ENCODE measurements at places on chromosomes 16 and 17.

DNA sequence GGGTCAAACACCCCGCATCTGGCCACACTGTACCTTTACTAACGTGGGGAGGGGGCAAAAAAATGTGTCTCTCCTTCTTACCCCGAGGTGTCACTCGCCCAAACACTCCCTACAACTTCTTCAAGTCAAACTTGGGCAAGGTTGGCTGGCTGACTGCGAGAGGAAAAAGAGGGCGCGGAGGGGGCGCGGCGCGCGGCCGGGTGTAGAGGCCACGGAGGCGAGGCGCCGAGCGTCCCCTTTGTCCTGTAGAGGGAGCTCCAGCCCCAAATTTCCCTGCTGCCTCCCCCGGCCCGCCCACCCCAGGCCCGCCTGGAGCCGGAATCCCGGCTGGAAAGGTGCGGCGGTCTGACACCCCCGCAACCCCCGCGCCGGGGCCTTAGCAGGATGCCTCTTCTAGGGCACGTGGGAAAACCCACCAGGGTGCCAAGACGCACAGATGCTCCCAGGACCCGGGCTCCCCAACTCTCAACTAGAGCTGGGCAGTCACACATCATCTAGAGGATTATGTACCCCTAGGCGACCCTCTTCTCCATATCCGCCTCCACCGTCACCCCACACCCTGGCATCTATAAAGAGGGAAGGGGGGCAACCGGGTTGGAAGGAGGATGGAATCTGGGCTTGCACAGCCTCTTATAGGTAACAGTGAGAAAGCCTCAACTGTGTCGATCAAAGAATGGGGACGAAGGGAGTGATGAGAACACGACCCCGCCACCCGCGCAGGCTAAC, 4.2 kb downstream of the IRX3 start:
- DNase-seq, result no peak

GRCh38 chr16:69522041-69522578, 43.7 kb upstream of the NFAT5 start:
- DNase-seq, result no peak

DNA sequence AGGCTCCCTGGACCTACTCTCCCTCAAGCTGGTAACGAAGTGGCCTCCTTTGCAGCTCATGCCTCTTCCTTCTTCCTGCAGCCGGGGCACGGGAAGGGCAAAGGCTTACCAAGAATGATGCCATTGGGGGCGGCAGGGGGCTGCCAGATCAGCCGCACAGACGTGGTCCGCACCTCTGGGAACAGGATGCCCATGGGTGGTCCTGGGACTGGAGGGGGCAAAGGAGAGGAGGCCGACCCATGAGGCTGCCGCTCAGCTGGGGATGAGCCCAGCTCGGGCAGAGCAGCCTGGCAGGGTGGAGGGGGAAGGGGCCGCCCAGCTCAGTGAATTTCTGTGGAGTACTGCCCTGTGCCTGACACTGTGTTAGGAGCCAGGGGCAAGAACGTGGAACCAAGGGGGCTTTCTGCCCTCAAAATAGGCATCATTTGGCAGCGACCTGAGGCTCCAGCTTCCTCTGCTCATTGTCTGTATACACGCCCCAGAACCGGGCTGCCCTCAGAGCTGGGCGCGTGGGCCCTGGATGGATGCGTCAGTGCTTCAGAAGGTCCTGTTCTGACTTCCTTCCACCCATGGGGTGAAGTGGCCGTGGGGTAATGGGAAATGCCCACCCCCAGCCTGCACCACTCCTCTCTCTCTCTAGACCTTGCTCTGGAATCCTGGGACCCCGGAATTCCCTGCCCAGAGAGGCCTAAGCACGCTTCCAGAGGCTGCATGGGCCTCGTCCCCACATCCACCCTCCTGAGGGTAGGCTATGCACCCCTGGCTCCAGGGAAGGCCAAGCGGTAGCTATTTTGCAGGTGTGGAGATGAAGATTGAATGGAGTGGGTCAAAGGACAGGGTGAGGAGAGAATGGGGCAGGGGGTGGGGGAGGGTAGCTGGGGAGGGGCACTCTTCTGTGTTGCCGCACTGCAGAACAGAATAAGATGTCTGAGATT, 79.8 kb upstream of the CDC42EP4 start:
- no peak for DNase-seq

GRCh38 chr17:47324224-47325020, 667 bp downstream of the EFCAB13 start:
- DNase-seq, result no peak

- DNase-seq, result no peak
These were observed 29.6 kb upstream of the ZFPM1 start for GRCh38 chr16:88423448-88423850.

GRCh38 chr17:2852221-2852620, 56.0 kb downstream of the RAP1GAP2 start:
- DNase-seq, result no peak

GRCh38 chr17:45413498-45413923, 19.2 kb downstream of the ARHGAP27 start:
- no peak for DNase-seq

- DNase-seq, result no peak
These were observed 98.1 kb upstream of the SEC14L1 start for GRCh38 chr17:77042476-77043231.

DNA sequence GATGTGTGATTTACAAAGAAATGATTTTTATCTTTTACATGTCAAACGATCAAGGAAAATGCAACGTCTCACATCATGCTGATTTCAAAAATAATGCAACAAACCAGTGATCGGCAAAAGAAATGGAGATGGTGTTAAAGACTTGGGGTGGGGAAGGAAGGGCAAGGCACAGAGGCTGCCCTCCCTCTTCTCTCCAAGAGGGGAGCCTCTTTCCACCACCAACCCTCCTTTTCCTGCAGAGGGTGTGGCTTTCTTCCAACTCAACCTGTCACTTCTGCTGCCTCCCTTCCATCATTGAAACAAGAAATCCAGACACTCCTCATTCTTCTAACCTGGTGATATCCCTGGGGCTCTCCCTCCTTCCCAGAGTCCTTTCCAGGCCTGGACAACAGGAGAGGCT, 320.8 kb downstream of the SLC39A11 start:
- no peak for DNase-seq

- DNase-seq, result no peak
These were observed 446.5 kb downstream of the MAF start for GRCh38 chr16:79154086-79154485.

- DNase-seq, result no peak
These were observed 181.6 kb downstream of the TMEM132E start for GRCh38 chr17:34760931-34761495.

DNA sequence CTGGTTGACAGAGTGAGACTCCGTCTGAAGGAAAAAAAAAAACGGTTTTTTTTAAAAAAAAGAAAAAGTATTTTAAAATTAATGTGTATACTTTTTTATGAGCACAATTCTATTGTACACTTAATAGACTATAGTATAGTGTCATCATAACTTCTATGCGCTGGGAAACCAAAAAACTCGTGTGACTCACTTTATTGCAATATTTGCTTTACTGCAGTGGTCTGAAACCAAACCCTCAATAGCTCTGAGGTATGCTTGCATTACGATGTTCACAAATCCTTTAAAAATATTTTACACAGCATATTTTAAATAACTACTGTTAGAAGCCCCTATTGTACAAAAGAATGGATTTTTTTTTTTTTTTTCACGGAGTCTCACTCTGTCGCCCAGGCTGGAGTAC, 12.4 kb upstream of the MAP2K6 start:
- no peak for DNase-seq

GRCh38 chr17:42153919-42154742, 658 bp downstream of the RAB5C start:
- DNase-seq, result no peak

- DNase-seq, result no peak
These were observed 17.0 kb downstream of the VWA3A start for GRCh38 chr16:22109258-22109898.

All from stimulated activated CD4-positive, alpha-beta T cell treated with anti-CD3 and anti-CD28 coated beads, TNF-alpha, amount 100 ng/mL, for 1 hour (primary cell).